ENCODE measurements at places on chromosomes 1 and 21.

DNA sequence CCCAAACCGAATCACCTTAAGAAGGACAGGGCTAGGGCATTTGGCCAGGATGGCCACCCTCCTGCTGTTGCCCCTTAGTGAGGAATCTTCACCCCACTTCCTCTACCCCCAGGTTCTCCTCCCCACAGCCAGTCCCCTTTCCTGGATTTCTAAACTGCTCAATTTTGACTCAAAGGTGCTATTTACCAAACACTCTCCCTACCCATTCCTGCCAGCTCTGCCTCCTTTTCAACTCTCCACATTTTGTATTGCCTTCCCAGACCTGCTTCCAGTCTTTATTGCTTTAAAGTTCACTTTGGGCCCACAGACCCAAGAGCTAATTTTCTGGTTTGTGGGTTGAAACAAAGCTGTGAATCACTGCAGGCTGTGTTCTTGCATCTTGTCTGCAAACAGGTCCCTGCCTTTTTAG lies 3.6 kb downstream of the BTG2 start:
- peak; percentile 48 for DNase-seq

- DNase-seq: no peak
Measured at GRCh38 chr1:16720351-16721223, 19.7 kb upstream of the RNU1-4 start.

- DNase-seq: no peak
Measured at GRCh38 chr1:228868731-228869024, 133.4 kb downstream of the RHOU start.

DNA sequence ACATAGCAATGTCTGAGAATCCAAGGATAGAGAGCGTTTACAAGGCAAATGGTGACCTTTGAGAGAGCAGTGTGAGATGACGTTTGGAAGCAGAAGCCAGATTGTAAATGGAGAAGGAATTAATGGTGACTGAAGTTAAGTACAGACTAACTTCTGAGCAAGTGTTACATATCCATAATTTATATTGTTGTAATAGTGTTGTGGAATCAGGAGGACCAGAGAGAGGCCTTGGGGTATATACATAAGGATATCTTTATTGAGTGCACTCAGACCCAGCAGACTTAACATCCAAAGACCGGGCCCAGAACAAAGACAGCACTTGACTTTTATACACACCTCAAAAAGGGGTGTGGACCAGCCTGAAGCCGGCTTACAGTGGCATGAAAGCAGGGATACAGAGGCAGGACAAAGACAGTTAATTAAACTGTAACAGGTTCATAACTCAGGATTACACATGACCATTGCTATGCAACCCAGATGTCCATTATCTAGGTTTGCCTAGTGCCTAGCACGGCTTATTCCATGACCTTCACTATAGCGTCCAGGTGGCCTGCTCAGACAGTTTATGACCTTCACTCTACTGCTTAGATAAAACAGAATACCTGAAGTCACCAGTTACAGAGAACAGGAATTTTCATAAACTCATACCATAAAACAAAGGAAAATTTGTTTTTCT lies 2.7 kb upstream of the MGST3 start:
- no peak for DNase-seq

DNA sequence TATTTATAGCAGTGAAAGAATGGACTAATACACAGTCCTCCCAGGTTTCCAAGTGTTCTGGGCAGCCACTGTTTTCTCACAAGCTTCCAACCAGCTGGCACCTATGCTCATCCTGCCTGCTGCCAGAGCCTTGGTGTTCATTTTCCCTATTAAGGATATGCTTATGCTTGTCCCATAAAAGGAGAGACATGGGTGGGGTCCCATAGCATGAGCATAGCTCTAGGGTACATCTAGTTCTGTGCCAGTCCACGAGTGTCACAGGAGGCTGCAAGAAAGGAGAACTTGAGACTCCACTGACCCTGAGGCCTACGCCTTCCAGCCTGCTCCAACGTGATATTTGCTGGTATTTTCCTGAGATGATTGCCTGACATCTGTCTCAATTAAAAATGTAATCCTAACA lies 192.4 kb upstream of the PTGFR start:
- no peak for DNase-seq

GRCh38 chr1:17359031-17359430 lies 13.0 kb upstream of the PADI6 start:
- DNase-seq: no peak

DNA sequence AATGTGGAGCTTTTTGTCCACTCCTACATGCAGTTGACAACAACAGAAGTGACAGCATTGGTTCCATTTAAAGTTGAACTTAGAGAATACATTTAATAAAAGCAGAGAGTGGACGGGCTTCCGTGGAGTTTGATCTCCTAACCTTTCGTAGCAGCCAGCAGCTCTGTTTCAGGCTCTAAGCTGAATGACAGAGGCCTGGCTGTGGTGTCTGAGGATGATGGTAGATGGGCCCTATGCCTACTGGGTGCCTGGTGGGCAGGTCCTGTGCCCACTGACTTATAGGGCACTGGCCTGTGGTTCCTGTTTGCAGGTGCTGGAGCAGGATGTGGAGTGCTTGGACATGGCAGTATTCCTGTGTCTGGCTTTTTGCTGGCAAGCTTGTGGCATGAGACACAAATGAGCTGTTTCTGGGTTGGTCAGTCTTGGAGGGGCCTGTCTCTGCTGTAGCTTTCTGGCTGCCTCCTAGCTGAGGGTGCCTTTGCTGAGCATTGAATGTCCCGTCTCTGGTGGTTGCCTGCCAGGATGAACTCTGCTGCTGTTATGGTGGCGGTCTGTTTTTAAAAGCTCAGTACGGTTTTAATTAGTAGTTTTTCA lies 54.6 kb downstream of the PRDM2 start:
- no peak for DNase-seq

DNA sequence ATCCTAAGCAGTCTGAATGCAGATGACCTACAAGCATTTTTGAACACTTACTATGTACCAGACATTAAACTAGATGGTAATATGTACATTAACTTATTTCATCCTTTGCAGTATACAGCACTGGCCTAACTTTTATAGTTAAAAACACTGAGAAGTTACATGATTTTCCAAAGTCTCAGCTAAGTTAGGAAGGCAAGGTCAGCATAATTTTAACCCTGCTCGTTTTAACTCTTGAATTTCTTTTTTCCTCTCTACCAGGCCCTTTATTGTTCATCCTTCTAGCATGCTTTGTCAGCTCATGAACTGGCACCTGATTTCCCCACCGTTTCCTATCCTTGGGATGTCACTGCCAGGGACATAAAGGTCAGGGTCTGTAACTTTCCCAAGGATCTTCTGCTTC lies 76.9 kb upstream of the ZC3H11B start:
- DNase-seq: no peak

DNA sequence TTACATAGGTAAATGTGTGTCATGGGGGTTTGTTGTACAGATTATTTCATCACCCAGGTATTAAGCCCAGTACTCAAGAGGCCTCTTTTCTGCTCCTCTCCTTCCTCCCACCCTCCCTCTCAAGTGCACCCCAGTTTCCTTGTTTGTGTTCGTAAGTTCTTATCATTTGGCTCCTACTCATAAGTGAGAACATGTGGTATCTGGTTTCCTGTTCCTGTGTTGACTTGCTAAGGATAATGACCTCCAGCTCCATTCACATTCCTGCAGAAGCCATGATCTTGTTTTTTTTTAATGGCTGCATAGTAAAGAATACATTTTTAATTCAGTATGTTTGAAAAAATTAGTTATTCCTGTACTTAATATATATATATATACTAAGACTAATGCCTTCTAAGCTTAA lies 107.7 kb downstream of the CLDN17 start:
- no peak for DNase-seq

DNA sequence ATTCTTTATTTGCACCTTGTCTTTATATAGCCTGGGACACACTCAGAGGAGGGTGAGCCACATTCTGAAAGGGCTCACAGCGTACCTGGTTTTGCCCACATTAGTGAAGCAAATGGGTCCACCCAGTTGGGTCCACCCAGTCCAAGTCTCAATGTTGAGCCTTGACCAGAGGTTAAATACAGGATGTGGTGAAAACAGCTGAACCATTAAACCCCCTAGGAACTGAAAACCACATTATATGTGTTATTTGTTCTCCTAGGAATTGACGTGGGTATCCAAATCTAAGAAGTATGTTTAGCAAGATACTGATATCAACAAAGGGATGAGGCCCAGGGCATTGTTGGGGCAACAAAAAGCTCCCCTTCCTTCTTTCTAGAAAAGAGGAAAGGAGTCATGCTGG lies 83.8 kb downstream of the SETD4 start:
- no peak for DNase-seq

DNA sequence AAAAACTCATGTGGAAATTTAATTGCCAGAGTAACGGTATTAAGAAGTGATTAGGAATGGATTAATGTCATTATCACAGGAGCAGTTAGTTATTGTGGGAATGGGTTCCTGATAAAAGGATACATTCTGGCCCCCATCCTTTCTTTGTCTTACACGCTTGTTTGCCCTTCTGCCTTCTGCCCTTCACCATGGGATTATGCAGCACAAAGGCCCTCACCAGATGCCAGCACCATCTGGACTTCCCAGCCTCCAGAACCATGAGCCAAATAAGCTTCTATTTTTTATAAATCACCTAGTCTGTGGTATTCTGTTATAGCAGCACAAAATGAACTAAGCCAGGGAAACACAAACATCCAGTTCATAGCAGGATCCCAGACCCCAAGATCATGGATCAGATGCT lies 33.9 kb upstream of the POU2F1 start:
- no peak for DNase-seq

DNA sequence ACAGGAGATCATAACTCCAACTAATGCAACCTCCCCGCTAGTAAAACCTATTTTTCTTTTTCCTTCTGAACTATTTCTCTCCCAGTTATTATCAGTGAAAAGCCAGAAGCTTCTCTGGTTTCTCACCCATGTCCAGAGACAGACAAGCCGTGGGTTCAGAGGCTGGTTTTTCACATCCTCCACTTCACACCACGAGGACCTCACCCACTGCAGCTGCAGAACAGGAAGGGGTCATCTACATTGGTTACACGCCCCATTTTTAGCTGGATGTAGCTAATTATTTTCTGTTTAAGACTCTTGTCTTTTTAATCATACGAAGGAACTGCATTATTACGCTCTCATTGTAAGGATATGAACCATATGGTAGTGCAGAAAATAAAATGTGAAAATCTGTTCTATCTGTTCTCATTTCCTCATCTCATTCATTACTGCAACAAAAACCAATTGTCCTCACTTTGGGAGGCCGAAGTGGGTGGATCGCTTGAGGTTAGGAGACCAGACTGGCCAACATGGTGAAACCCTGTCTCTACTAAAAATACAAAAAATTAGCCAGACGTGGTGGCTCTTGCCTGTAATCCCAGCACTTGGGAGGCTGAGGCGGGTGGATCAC lies 39.1 kb upstream of the CLDN14 start:
- no peak for DNase-seq

- no peak for DNase-seq
Measured at GRCh38 chr21:35681946-35682345, 378.4 kb downstream of the SETD4 start.

- DNase-seq: no peak
Measured at GRCh38 chr1:175471039-175471800, 272.2 kb downstream of the TNR start.

- no peak for DNase-seq
Measured at GRCh38 chr1:37549341-37549740, 4.8 kb downstream of the SNIP1 start.

DNA sequence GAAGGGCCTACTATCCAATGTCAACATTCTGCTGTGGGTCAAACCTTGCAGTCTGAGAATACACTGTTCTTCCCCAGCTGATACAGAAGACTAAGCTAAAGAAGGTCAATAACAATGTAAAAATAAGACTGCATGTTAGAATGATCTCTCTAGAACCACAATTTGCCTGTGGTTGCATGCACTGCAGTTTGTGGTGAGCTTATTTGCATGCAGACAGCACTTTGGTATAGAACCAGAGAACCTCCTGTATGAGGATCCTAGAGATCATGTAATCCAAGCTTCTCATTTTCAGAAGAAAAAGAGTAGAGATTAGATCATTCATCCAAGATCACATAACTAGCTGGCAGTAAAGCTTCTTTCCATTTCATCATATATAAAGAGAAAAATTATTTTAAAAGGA lies 15.8 kb downstream of the SYNJ1 start:
- peak; percentile 45 for DNase-seq

GRCh38 chr1:162389021-162389818 lies 7.7 kb downstream of the C1orf226 start:
- DNase-seq: no peak

All from CD4-positive, alpha-beta T cell treated with Interleukin-4 for 1 hour (primary cell).